GM23248 (cell line): ENCODE measurements at places on chromosomes 6 and 20. TPM values are rescaled to one million over a fixed set of nuclear protein-coding genes. Genes with fewer than 3 reads are reported as not detected.
A peak's percentile ranks its signal among the peaks of the same experiment; 100 is the strongest.

- DNase-seq, result no peak
Measured at GRCh38 chr6:146634022-146634421, 35.2 kb downstream of the ADGB start.

DNA sequence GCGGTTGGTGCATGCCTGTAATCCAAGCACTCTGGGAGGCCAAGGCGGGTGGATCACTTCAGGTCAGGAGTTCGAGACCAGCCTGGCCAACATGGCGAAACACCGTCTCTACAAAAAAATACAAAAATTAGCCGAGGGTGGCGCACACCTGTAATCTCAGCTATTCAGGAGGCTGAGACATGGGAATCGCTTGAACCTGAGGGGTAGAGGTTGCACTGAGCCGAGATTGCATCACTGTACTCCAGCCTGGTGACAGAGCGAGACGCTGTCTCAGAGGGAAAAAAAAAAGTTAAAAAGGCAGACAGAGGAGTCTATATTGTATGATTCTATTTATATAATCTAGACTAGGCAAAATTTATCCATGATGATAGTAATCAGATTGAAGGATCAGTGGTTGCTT, 27.3 kb upstream of the PLCG1 start:
- no peak for DNase-seq

DNA sequence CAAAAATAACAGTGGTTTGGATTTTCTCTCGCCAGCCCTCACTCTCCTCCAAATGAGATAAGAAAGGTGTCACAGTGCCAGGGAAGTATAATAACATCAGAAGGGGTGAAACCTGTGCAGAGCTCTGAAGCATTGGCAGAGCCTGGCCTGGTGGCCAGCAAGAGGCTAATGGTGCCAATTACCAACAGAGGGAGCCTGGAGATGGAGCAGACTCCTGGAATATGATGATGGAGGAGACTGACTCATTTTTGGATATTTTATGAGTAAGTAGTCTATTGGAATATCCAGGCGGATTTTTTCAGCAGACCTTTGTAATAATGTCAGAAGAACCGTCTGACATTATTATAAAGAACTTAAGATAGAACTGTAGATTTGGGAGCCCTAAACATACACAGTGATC, 442.6 kb upstream of the MARCKS start:
- peak; percentile 91 for DNase-seq

DNA sequence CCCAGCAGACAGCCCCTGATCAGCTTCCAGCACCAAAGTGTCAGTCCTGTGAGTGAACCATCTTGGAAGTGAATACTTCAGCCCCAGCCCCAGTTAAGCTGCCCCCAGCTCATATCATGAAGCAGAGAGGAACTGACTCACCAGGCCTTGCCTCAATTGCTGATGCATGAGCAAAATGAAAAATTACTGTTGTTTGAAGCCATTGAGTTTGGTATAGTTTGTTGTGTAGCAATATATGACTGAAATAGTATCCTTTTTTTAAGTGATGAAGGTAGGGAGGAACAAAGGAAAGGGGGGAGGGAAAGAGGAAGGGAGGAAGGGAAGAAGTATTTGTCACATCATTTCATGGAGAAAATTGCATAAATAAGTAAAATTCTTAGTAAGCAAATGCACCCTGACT, 266.4 kb downstream of the MAFB start:
- no peak for DNase-seq

GRCh38 chr6:16150098-16150497, 21.2 kb downstream of the MYLIP start:
- no peak for DNase-seq

DNA sequence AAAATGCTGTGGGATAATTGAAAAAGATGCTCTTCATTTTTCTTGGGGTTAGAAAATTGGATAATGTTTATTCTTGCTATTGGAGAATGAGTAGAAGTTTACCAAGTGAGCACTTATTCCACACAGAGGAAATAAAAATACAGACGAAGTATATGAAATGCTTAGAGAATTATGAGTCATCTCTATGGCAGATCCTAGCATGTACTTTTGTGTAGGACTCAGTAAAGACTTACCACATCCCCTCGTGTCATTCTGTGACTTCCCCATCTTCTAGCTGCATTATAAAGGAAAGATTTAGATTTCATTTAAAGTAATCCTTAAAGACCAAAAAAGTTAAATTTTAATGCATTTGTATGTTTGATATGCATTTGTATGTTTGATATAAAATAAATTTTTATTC, 685.6 kb downstream of the TBC1D32 start:
- no peak for DNase-seq

DNA sequence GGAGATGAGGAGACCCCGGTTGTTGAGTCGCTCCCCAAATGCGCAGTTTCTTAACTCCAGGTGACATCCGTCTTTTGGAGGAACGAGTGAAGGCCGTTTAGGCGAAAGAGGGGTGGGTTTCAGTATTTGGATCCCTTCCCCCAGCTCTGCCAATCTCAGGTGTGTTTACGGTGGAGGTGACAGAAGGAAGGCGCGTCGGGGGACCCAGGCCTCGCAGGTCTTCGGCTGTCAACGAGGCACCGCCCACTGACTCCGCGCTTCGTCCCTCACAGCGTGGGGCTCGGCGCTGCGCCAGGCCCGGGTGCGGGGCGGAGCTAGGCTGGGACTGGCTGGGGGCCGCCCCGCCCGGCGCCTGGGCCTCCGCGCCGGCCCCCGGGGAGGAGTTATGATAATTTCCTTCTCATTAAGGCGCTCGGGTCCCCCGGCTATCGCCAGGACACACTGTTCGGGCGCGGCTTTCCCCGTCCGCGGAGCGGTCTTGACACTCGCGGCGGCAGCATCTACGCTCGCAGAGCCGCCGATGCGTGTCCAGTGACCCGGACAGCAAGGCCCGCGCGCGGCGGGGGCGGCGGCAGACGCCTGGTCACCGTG, at the start of gene TFAP2C:
TFAP2C (plus strand) TSS at position 434 of the 591 bp plus-strand sequence. CDS start 239 bp downstream, outside the sequence.
- DNase-seq, result peak; percentile 90

GRCh38 chr6:109944448-109944847, 33.7 kb upstream of the GPR6 start:
- DNase-seq, result no peak

The TXLNB gene
- 0.23 TPM in 1 of 2 replicates, not detected in the other for polyA plus RNA-seq
